ENCODE measurements at places on chromosomes 5 and 9.

DNA sequence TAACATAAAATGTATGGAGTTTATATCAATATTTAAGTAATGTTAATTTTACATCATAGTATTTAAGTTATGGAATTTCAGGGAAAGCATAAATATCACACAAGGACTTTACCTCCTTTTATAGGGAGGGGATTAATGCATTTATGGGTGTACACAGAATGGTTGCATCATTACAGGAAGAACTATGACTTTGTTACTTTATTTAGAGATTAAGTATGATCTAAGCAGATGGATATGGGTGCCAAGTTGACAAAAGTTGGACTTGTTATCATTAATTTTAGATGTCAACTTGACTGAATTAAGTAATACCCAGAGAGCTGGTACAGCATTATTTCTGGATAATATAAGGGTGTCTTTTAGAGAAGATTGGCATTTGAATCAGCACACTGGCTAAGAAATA lies 160.5 kb upstream of the CDH10 start:
- DNase-seq: no peak

GRCh38 chr5:132421462-132421861 lies 52.0 kb downstream of the SLC22A5 start:
- DNase-seq: no peak

DNA sequence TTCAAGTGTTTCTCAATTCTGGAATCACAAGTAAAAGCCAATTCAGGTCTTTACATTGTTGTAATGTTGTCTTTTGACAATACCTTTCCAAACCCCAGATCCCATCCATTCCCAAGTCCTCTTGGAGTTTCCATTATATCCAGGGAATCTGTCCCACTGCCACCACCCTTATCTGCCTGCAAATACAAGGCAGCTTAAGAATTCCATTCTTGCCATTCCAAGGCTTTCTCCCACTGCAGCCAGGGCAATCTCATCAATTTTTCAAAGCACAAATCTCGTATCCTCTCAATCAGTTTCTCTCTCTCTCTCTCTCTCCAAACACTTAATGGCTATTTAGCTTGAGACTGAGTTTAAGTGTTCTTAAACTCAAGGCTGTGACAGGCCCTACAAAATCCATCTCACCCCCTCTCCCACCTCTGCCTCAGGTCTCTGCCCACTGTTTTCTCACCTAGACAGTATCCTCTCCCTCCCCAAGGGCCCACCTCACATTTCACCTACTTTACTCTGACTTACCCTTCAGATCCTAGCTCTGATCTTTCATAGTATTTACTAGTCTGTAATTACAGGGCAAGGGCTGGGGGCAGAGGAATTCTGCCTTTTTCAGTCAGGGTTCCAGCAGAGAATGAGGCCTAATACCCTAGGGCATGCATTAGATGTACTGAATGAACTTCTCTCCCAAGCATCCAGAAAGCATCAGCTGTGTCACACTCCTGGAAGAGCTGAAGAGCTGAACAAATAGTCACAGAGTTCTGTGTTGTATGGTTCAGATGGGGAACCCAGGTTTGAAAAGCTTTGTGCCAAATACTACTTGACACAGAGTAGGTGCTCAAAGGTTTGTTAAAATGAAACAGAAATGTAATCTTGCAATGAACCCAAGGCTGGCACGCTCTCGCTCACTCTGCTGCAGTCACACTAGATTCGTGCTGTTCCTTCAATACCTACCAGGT lies 46.0 kb downstream of the RAPGEF1 start:
- DNase-seq: no peak

GRCh38 chr9:125631391-125632085 lies 75.5 kb downstream of the MAPKAP1 start:
- DNase-seq: no peak

GRCh38 chr5:137791799-137792198 lies 37.6 kb upstream of the HNRNPA0 start:
- no peak for DNase-seq

DNA sequence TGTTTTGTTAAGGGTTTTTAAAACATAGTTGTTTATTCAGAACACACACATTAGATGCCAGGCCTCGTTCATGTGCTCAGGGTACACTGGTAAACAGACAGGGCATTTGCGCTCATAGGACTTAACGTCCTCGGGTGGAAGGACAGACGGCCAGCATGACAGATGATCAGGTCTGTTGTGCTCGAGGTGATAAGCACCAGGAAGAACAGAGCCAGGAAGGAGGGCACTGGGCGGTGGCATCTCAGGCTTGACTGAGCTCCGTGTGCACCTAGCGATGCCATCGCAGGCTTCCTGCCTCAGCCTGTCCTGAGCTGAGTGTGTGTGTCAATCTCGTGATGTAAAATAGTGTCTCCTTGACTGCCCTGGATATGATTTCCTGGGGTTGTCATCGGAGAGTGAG lies 96.5 kb downstream of the EHMT1 start:
- DNase-seq: no peak

DNA sequence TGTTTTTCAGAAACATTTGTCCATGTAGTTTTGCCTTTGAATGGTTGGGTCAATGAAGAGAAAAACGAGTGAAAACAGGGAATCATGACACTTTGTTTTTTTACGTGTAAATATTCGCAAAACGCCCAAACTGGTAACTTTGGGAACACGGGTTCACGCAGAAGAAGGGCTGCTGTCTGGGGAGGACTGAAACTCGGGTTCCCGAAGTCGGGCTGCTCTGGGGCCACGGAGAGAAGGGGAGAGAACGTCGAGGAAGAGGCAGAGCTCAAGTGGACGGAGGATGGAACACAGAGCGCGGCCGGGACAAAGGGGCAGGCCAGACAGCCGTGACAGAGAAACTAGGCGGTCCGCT lies 478 bp upstream of the SETD9 start:
- no peak for DNase-seq

- no peak for DNase-seq
Observed at GRCh38 chr5:143431789-143432188, 28.3 kb upstream of the NR3C1 start.

DNA sequence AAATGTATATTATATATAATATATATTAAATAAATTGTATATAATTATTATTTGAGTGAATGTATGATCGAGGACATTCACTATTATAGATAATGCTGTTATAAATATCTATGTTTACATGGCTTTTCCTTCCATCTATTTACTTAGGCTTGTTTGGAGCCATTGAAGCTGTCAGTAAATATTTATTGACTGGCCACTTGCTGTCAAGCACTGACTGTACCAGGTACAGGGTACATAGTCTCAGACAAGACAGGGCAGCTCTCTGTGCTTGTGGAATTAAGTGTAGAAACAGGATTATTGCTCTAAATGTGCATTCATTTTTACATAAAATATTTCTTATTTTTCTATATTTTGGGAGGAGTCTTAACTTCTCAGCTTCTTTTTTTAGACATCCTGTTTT lies 16.4 kb downstream of the FAXDC2 start:
- DNase-seq: no peak

- no peak for DNase-seq
Observed at GRCh38 chr5:51392689-51393199, 9.5 kb downstream of the ISL1 start.
